ENCODE measurements at places on chromosomes 3 and 15. TPM values are rescaled to one million over a fixed set of nuclear protein-coding genes. Genes with fewer than 3 reads are reported as not detected.

PSTPIP1 gene
- 1.4 TPM for polyA plus RNA-seq

ZBBX gene
- polyA plus RNA-seq: not detected

- DNase-seq: no peak
Measured at GRCh38 chr15:82106679-82107078, 60.9 kb upstream of the MEX3B start.

GRCh38 chr15:91752081-91752785 is 101.3 kb upstream of the SLCO3A1 start:
- DNase-seq: no peak

GRCh38 chr3:108406063-108406660 is 104.2 kb downstream of the MYH15 start:
- no peak for DNase-seq

DNA sequence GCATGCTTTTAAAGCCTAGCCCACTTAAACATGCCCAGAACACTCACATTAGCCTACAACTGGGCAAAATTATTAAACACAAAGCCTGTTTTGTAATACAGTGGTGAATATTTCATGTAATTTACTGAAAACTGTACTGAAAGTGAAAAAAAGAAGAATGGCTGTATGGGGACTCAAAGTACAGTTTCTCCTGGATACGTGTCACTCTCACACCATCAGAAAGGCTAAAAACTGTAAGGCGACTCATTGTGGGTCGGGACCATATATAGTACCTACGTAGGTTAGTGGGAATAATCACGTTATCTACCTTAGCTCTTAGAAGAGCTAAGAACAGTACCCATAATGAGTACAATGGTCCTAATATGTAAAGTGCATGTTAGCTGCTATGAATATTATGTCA is 80.2 kb upstream of the SPATA12 start:
- DNase-seq: no peak

- DNase-seq: peak; percentile 30
Measured at GRCh38 chr3:74001436-74001835, 376.7 kb upstream of the PDZRN3 start.

- no peak for DNase-seq
Measured at GRCh38 chr15:26729030-26729429, 43.8 kb downstream of the GABRB3 start.

DNA sequence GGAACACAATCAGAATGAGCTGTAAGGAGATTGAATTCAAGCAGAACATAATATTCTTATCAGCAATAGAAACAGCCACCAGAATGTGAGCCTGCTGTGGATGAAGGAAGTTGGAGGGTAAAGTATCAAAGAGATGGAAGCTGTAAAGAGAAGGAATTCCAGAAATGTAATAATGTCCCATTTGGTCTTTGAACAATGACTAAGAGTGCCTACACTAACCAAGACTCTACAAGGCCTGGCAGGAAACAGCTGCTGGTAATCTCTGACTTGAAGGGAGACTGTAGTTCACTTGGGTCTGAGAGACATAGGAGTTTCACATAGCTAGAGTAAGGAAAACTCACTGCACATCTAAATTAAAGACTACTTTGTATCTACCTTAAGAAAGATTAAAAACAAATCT is 1176.0 kb upstream of the ALCAM start:
- DNase-seq: no peak

DNA sequence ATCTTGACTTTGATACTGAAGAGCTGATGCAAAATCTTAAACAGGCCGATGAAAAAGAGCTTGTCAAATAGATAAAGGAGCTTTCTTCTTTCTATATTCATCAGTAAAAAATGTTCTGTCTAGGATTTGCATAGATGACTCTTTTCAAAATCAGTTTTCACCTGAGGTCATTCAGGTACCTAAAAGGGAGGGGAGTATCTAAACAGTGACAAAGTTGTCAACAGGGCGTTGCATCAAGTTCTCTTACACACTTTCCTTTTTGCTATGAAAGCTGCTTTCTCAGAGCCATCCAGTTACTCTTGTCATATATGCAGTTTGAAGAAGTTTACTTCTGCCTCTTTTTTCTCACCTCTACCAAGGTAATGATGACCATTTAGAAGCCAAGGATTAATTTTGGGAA is 60.0 kb downstream of the AKAP13 start:
- no peak for DNase-seq

GRCh38 chr15:56690733-56691132 is 42.6 kb downstream of the ZNF280D start:
- DNase-seq: no peak

Data from muscle of arm (tissue), 14 donors.